ENCODE measurements at places on chromosomes 2 and 18.

GRCh38 chr18:11488175-11488574 is 121.2 kb upstream of the SLC35G4 start:
- DNase-seq = no peak

- DNase-seq = no peak
Measured at GRCh38 chr2:47737191-47737975, 45.6 kb upstream of the MSH6 start.

GRCh38 chr18:54222922-54223567 is 1.4 kb downstream of the MBD2 start:
- no peak for DNase-seq

GRCh38 chr2:69660637-69661036 is 17.1 kb upstream of the AAK1 start:
- DNase-seq = no peak

- no peak for DNase-seq
Measured at GRCh38 chr2:137348301-137348700, 583.0 kb downstream of the THSD7B start.

- no peak for DNase-seq
Measured at GRCh38 chr2:181255651-181256050, 201.5 kb upstream of the ITGA4 start.

GRCh38 chr18:7855028-7855427 is 287.9 kb downstream of the PTPRM start:
- no peak for DNase-seq

DNA sequence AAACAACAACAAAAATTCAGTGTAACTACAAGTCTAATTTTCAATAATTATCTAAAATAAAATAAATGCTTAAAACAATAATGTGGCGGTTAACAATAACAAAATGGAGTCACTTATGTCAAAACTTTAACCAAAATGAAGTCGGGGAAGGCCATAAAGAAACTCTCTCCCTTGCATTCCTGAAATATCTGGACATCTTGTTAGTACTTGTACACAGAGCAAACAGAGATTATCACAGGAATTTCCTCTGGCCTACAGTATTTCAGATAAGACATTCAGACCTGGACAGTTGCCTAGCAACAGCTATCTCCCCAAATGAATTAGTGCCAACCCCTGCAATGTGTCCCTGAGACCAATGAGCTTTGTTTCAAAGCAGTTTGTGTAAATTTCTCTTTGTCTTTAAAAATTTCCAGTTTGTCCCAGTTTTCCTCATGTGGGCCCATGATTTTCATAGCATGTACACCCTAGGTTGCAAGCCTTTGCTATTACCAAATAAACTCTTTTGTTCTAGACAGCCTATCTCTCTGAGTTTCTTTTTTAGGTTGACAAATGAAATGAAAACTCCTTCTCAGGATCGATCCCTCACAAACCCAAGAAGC is 68.6 kb downstream of the EXOC6B start:
- no peak for DNase-seq

DNA sequence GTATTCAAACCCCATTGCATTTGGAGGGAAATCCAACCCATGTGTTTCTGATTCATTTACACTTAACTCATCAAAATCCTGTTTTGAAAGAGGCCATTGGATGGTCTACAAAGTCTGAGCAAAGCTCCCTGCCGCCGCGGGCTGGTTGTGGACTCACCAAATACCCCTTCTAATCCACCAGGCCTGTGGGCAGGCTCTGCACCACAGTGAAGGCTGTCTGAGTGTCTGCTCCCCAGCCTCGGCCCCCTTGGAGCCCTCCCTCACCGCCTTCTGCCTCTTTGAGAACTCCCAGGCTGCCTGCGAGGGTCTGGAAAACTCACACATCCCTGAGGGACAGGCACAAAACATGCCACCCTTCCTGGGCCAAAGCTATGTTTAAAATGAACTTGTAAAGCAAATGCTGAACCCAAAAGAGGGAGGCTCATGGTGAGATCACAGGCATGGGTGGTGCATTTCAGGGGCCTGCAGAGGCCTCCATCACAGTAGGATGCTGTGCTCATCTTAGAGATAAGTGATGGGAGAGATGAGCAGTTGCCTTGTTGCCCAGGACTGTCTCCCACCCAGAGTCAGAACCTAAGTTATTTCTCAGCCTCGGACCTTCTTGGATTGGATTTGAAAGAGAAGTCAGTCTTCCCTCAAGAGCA is 225.0 kb downstream of the CYP26B1 start:
- no peak for DNase-seq

- DNase-seq = no peak
Measured at GRCh38 chr2:17188721-17189120, 329.5 kb downstream of the RAD51AP2 start.

- no peak for DNase-seq
Measured at GRCh38 chr18:57846258-57846657, 43.1 kb upstream of the ATP8B1 start.

GRCh38 chr2:224885291-224885690 is 157.0 kb downstream of the DOCK10 start:
- DNase-seq = no peak

DNA sequence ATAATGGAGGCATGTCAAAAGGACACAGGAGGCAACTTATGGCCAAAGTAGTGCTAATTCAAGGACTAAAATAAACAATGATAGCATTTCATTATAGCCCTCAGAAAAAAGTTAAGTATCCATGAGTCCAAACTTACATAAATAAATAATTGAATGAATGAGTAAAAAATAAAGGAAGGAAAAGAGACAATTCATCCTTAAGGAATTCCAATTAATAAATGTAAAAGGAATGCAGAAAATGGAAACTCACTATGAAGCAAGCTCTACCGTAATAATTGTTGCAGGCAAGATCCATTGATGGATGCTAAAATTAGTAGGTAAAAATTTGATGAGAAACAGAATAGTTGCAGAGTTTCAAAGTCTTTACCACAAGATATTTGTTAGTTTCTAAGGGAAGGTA is 88.2 kb upstream of the RAPGEF4 start:
- no peak for DNase-seq

DNA sequence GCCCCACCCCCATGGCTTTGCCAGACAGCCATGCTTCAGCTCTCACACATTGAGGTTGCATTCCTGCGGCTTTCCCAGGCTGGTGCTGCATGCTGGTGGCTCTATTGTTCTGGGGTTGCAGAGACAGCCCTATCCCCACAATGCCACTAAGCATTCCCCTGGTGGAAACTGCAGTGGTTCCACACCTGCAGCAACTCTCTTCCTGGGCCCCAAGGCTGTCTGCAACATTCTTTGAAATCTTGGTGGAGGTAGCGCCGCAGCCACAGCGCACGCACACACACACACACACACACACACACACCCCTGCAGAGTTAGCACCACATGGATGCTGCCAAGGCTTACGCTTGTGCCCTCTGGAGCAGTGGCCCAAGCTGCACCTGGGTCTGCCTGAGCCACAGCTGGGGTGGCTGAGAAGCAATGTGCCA is 21.4 kb downstream of the SFXN5 start:
- DNase-seq = no peak

GRCh38 chr2:203619267-203619878 is 84.3 kb upstream of the RAPH1 start:
- DNase-seq = no peak

DNA sequence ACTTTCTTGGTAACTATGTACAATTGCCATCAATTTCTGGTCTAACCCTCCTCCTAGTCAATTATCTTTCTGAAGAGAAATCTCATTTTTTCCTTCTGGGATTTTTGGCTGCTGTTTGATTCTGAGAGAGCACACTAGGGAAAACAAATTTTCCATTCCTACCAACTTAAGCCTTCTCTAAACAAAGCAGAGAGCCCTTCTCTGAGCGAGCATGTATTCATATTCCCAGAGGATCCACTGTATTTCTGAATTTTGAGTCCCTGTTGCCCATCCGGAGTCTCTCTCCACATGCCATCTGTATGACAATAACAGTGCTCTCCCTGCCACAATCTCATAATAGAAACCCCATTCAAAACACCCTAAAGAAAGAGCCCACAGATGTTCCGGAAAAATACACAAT is 78.5 kb downstream of the MAIP1 start:
- no peak for DNase-seq

GRCh38 chr18:38481576-38481975 is 916.0 kb upstream of the CELF4 start:
- no peak for DNase-seq

GRCh38 chr18:48889981-48890762 is 60.6 kb downstream of the SMAD7 start:
- DNase-seq = no peak

DNA sequence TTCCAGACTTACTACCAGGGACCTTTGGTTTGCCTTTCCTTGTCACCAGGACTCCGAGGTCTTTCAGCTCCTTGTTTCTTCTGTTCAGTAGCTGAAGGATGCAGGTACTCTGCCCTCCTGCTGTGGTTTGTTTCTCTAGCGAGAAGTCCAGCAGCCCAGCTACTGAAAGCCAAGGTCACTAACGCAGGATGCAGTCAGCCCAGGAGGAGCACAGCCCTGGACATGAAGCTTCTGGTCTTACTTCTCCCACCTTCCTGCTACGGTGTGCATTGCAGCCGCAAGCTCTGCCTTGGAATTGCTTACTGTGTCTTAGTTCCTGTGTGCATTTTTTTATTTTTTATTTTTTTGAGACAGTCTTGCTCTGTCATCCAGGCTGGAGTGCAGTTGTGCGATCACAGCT is 62.4 kb downstream of the DGKD start:
- DNase-seq = no peak

- no peak for DNase-seq
Measured at GRCh38 chr18:51290860-51291259, 93.4 kb upstream of the MEX3C start.

- no peak for DNase-seq
Measured at GRCh38 chr2:63696496-63696895, 107.7 kb downstream of the MDH1 start.

GRCh38 chr18:10261344-10262276 is 192.8 kb upstream of the APCDD1 start:
- DNase-seq = no peak

GRCh38 chr2:108080177-108080576 is 93.9 kb downstream of the SLC5A7 start:
- DNase-seq = no peak

DNA sequence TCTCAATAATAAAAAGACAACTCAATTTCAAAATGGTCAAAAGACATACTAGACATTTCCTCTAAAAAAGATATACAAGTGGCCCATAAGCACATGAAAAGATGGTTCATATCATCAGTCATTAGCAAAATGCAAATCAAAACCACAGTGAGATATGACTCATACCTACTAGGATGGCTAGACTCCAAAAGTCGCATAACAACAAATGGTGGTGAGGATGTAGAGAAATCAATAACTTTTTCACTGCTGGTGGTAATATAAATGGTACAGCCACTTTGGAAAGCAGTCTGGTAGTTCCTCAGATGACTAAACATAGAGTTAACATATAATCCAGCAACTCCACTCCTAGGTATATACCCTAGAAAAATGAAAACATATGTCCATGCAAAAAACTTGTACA is 242.3 kb upstream of the NOL4 start:
- no peak for DNase-seq

All from right cardiac atrium (tissue), 5 donors.